ENCODE measurements at places on chromosomes 1 and 21.

- no peak for DNase-seq
Measured at GRCh38 chr21:17393413-17393812, 119.4 kb upstream of the CXADR start.

DNA sequence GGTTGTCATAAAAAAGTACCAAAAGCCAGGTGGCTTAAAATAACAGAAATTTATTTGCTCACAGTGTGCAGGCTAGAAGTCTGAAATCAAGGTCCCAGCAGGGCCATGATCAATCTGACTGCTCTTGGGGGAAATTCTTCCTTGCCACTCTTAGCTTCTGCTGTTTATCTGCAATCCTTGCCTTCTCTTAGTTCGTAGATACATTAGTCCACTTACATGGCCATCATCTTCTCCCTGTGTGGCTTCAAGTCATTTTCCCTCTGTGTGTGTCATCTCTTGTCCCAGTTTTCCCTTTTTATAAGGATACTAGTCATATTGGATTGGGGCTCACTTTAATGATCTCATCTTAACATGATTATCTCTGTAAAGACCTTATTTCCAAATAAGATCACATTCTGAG is 124.0 kb upstream of the NCAM2 start:
- no peak for DNase-seq

DNA sequence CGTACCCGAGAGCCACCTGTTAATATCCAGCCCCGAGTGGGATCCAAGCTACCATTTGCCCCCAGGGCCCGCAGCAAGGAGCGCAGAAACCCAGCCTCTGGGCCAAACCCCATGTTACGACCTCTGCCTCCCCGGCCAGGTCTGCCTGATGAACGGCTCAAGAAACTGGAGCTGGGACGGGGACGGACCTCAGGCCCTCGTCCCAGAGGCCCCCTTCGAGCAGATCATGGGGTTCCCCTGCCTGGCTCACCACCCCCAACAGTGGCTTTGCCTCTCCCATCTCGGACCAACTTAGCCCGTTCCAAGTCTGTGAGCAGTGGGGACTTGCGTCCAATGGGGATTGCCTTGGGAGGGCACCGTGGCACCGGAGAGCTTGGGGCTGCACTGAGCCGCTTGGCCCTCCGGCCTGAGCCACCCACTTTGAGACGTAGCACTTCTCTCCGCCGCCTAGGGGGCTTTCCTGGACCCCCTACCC is 1.4 kb downstream of the USP21 start:
- no peak for DNase-seq

DNA sequence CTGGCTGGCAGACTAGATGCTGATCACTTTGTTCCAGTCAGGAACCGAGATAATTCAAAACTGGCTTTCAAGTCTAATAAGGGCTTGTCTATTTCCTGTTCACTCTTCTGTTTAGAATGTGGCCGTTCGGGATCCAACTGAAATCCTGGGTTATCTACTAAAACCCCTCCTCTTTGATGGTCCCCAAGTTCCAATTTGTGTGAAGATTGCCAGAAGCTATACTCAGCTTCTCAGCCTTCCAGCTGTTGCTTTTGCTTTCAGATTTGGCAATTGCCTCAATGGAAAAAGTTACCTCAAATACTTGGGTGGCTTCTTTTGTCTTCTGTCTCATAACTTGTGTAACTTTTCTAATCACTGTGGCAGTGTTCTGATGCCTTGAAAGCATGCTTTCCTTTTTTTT is 43.7 kb downstream of the BTBD8 start:
- DNase-seq = no peak

GRCh38 chr1:12276225-12276624 is 46.4 kb downstream of the VPS13D start:
- DNase-seq = no peak

GRCh38 chr1:66401244-66401643 is 132.7 kb upstream of the SGIP1 start:
- no peak for DNase-seq

- DNase-seq = no peak
Measured at GRCh38 chr21:42688841-42689371, 35.5 kb downstream of the PDE9A start.

GRCh38 chr1:60866226-60866900 is 216.0 kb upstream of the NFIA start:
- no peak for DNase-seq

DNA sequence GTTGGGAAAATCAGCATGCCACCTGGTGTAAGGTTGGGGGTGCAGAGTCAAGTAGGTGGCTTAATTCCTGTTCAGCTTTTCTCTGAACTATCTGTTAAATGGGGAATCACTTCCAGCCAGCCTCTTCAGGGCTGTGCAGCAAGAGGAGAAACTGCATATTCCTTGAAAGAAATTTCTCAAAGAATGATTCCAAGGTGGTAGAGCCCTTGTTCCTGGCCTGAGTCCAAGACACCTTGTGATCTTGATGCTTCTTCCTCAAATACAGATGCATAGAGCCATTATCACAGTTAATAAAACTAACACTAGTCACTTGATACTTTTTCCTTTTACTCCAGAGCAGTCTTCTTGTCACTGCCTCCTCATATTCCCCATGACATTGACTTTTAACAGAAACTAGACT is 5.2 kb downstream of the TXLNA start:
- no peak for DNase-seq

GRCh38 chr1:33826311-33826710 is 37.6 kb upstream of the HMGB4 start:
- no peak for DNase-seq

- no peak for DNase-seq
Measured at GRCh38 chr1:39047374-39048229, 21.5 kb downstream of the NDUFS5 start.

- DNase-seq = no peak
Measured at GRCh38 chr1:205800981-205801703, 11.9 kb downstream of the SLC41A1 start.

DNA sequence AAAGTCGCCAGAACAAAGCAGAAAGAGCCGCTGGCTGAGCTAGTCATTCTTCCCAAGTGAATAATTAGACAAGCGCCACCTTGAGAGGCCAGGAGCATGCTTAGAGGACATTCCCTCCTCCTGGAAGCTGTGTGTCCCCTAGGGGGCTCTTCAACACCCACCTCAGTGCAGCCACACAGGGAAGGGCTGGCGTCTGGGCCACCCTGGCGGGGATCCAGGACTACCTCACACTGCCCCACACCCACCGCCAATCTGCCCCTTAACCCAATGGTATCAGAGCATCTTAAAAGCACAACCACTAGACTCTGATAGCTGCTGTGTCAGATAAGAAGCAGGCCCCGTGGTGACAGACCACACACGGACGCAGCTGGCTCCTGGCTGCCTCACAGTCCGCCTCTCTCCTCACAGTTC is 24.9 kb downstream of the SETD4 start:
- DNase-seq = no peak

DNA sequence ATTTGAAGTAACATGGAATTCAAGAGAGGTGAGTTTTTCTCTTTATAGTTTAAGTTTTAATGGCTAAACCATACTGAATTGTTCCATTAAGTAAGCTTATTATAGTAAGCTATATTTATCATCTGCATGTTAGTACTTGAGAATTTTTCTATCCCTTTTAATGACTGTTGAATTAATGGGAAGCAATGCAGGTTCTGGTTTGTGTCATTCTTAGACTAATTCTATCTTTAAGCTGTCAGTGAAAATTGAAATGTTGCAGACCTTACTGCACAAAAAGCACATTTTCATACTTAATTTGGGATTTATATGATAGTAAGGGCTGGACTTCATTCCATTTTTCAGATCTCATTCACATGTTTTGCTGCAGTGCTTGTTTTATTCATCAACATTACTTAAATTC is 25.9 kb downstream of the SRSF11 start:
- DNase-seq = no peak

- no peak for DNase-seq
Measured at GRCh38 chr21:43754948-43755781, 20.9 kb downstream of the CSTB start.

DNA sequence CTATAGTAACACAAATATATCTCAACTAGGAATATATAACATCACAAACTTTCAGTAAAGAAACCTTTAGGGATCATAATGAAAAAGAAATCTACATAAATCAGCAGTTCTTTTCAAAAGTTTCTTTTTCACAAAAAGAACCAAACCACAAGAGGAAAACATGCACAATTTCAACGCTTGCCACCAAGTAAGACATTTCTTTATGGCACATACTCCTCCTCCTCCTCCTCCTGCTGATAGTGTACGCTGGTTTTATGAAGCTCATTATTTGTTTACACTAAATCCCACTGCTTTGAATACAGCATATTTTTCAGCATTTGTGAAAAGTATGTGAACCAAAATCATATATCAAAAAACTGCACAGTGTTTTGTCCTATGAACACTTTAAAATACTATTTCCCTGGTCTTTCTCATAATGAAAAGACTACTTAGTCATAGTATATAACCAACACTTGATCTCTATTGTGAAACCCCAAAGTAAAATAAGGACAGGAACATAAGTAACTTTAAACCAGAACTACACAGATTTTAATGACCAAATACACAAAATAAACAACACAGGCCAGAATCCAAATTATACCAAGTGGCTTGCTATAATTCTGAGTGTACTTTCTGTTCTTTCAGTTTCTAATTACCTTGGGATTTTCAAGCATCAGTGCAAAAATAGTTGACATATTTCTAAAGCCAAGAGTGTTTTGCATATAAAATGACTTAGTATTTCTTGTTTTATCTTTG is 184.2 kb downstream of the EIF4G3 start:
- DNase-seq = no peak

DNA sequence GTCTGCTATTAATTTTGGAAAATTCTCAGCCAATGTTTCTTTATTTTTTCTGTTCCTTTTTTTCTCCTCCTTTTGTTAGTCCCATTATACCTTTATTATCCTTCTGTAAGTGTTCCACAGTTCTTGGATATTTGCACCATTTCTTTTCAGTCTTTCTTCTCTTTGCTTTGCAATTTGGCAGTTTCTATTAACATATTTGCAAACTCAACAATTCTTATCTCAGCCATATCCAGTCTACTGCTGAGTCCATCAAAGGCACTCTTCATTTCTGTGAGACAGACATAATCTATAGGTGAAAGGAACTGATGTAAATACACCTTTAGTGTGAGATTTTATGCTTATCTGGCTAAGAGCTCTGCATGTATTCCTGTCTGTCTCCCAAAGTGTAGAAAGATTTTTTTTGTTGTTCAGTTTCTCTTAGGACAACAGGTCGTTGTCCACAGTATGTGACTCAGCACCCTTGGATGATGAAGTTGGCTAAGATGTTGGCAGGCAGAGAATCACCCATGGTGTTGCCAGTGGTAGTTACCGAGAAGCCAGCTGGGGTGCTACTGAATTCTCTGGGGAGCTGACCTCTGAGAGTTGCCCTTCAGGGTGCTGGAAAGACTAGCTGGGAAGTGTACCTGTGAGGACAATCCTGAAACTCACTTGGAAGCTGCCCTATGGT is 38.4 kb downstream of the LEPR start:
- no peak for DNase-seq

- DNase-seq = no peak
Measured at GRCh38 chr1:96519851-96520578, 201.6 kb upstream of the PTBP2 start.

- no peak for DNase-seq
Measured at GRCh38 chr1:178652506-178653490, 72.2 kb upstream of the RALGPS2 start.

- DNase-seq = no peak
Measured at GRCh38 chr1:182303778-182304177, 87.8 kb downstream of the GLUL start.

- DNase-seq = no peak
Measured at GRCh38 chr21:45834026-45834715, 147.4 kb upstream of the COL6A1 start.

- no peak for DNase-seq
Measured at GRCh38 chr21:38743772-38744529, 61.8 kb upstream of the ETS2 start.

DNA sequence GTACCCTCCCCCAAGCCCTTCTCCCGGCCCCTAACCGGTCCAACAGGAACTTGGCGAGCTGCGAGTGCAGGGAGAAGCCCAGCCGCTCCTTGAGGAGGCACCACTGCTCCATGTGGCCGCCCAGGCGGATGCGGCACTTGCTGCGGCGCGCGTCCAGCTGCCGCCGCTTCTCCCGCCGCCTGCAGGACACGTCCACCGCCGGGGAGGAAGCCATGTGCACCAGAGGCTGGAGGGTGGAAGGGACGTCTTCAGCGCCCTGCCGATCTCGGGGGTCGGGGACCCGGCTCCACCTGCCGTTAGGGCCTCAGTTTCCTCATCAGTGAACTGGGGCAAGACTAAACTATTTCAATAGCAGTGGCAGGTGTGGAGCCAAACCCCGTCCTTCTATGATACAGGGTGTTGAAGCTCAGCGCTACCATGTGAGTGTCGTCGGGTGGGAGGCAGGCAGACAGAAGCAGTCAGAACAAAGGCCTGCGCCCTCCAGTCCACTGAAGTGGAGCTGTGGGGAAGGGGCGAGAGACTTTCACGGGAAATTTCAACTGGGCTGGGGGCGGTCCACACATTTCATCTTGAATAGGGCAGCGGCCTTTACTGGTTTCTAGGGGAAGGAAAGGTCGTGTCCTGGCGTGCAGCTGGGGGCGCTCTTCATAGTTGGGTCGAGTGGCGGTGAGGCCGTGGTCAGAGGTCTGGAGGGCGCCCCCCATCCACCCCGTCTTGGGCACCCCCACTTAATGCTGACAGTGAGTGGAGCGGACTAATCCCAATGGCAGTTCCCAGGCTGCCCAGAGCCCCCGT is 592 bp downstream of the ZNF692 start:
- no peak for DNase-seq

DNA sequence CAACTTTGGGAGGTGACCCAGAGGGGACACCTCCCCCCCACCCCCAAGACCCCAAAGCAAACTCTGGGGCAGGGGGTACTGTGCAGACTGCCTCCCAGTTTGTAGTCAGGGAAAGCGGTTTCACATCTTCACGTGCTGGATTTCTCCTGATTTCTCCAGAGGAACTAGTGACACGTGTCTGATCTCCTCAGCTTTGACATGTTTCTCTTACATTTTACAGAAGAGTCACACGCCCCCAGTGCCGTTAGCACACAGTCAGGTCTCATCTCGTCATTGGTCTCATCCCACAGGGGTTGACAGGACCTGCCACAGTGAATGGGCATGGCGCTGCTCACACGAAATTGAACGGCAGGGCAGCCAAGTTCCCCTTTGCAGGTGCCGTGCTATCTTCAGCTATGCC is 11.8 kb downstream of the PDPN start:
- no peak for DNase-seq

- no peak for DNase-seq
Measured at GRCh38 chr1:146049436-146049835, 27.9 kb upstream of the HJV start.

- DNase-seq = no peak
Measured at GRCh38 chr1:87513966-87514660, 185.4 kb downstream of the LMO4 start.

- no peak for DNase-seq
Measured at GRCh38 chr1:204094313-204094729, 21.4 kb downstream of the SOX13 start.

- DNase-seq = no peak
Measured at GRCh38 chr1:151570819-151571218, 30.7 kb downstream of the TUFT1 start.

GRCh38 chr21:46639489-46640386 is 4.3 kb downstream of the PRMT2 start:
- no peak for DNase-seq

Measured in activated naive CD4-positive, alpha-beta T cell (primary cell).